ENCODE measurements at places on chromosomes 13 and 19.

GRCh38 chr13:51942189-51942588, 69.1 kb downstream of the ATP7B start:
- DNase-seq, result no peak

DNA sequence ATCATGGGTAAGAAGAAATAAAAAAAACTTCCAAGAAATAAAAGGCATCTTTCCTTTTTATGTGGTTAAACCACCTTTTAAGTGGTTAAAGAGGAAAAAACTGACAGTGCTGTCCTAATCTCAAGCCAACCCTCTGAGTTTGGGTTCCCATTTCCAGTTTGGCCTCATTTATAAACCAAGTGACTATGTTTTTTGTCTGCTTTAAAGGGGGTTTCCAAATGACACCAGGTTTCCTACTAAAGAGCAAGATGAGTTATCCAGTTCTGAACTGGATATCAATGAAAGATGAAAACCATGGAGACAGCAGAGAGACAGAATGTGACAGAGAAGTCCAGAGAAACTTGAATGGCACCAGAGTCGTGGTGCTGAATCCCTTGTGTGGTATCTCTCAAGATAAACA, 251.5 kb downstream of the ABCC4 start:
- DNase-seq, result no peak

GRCh38 chr13:20131057-20131832, 29.6 kb downstream of the GJA3 start:
- DNase-seq, result no peak

DNA sequence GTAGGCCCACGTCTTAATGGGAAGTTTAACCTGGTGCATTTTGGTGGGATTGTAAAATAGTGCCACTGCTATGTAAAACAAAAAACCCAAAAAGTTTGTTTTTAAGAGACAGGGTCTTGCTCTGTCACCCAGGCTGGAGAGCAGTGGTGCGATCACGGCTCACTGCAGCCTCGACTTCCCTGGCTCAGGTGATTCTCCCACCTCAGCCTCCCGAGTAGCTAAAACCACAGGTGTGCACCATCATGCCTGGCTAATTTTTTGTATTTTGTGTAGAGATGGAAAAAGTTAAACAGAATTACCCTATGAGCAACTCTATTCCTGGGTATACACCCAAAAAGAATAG, 820 bp upstream of the REXO1 start:
- no peak for DNase-seq

- DNase-seq, result no peak
These were observed 1.8 kb downstream of the PTGER1 start for GRCh38 chr19:14473073-14473977.

All from hematopoietic multipotent progenitor cell treated with erythropoietin and hydrocortisone succinate and interleukin-3 and kit ligand, for 15 days (in vitro differentiated cells).